Activated CD8-positive, alpha-beta T cell treated with anti-CD3 and anti-CD28 coated beads for 36 hours (primary cell): ENCODE measurements at places on chromosomes 5 and 9. TPM values are rescaled to one million over a fixed set of nuclear protein-coding genes. Genes with fewer than 3 reads are reported as not detected.

DNA sequence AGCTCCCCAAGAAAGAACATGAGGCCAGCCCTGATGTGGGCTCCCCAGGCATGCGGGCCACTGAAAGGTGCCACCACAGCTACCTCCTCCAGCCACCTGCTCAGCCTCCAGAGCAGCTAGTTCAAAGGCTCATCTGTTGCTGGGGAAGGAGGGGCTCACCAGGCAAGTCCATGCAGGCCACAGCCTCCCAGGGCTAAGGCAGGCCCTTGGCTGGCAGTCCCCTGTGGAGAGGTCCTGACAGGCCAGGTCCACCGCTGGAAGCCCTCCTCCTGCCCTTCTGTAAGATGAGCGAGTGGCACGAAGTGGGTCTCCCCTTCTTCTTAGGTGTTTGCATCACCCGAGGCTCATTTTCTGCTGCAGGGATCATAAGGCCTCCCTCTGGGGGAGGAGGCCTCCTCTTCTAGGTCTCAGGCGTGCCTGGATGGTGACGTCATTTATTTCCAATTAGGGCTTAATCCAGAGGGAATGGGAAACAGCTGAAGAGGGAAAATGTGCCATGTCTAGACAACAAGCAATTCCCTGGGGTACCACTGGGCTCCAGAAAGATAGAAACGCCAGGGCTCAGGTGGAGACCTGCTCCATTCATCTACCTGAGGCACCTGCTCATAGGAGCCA is 91.6 kb downstream of the CFAP90 start:
- DNase-seq, result no peak
- no peak overlapping the region for H3K27ac ChIP-seq
- peaks cover 17% of the 10 kb centered on the region for H3K27me3 ChIP-seq
- no peaks in the 10 kb centered on the region for H3K4me1 ChIP-seq
- H3K36me3 ChIP-seq, result no peaks in the 10 kb centered on the region
- H3K4me3 ChIP-seq, result no peak overlapping the region

GRCh38 chr9:86601697-86602096 is 247.5 kb upstream of the TUT7 start:
- H3K36me3 ChIP-seq, result no peaks in the 10 kb centered on the region
- H3K27ac ChIP-seq, result no peak overlapping the region
- DNase-seq, result no peak
- no peak overlapping the region for H3K4me3 ChIP-seq

DNA sequence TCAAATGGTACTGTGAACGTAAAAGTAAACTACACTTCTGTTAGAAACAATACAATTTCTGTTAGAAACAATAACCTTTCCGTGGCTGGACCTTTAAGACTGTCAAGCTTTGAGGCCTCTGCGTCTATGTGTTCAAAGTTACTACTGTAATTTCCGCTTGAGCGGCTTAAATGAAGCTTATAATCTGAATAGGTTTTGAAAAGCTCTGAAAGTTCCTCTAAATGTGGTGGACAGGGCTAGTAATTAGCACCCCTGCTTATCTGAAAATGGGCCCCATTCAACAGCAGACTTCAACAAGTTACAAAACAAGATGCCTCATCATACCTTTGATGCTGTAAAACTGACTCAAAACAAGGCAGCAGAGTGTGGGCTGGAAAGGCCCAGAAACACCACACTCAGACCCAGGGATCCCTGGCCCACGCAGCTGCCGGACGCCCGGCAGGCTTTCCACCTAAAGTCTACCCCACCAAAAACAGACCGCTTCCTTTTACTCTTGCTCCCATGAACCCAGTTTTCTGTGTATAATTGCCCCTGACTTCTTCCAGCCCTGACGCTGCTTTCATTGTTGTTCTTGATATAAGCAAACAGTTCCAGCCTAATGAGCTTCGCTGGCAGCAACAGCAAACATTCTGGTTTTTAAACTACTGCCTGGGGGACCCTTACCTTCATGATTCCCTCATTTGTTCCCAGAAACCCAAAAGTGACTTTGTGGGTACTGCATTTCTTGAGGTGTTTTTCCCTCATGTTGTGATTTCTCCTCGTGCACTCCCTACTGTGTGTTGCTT is 66.7 kb downstream of the TLE1 start:
- H3K27ac ChIP-seq, result no peak overlapping the region
- no peak for DNase-seq
- no peak overlapping the region for H3K4me3 ChIP-seq
- peaks cover 1% of the 10 kb centered on the region for H3K27me3 ChIP-seq
- H3K36me3 ChIP-seq, result no peaks in the 10 kb centered on the region
- peaks cover 14% of the 10 kb centered on the region for H3K4me1 ChIP-seq

DNA sequence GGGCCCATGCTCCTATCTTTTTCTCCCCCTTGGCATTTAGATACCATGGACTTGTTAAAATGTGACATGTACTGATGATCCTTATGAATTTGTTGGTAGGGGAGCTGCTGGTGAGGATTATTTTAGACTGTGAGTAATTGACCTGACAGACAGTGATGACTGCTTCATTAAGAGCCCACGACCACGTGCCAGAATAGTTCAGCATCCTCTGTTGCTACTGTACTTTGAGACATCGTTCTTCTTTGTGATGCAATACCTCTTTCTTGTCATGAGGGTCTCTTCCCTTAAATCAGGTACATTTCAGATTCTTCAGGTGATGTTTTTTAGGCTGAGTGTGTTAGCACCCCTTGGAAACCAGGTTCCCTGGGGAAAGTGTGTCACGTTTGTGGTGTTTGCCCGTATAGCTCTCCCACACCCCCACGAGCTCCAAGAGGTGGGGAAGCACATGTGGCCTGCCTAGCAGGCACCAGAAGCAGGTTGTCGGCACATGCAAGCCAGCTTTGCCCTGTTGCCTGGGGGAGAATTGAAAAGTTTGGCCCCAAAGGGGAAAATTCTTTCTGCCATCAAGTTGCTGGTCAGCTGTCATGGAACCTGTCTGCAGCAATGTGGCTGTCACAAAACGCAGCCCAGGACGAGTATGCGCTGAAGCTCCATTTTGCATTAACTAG is 25.1 kb downstream of the QRFP start:
- no peaks in the 10 kb centered on the region for H3K4me1 ChIP-seq
- H3K36me3 ChIP-seq, result peaks cover 17% of the 10 kb centered on the region
- no peak for DNase-seq
- H3K4me3 ChIP-seq, result no peak overlapping the region

- no peak overlapping the region for H3K4me3 ChIP-seq
- H3K27ac ChIP-seq, result no peak overlapping the region
- H3K4me1 ChIP-seq, result no peaks in the 10 kb centered on the region
- no peaks in the 10 kb centered on the region for H3K27me3 ChIP-seq
Measured at GRCh38 chr9:106020186-106020585, 325.8 kb downstream of the TMEM38B start.

DNA sequence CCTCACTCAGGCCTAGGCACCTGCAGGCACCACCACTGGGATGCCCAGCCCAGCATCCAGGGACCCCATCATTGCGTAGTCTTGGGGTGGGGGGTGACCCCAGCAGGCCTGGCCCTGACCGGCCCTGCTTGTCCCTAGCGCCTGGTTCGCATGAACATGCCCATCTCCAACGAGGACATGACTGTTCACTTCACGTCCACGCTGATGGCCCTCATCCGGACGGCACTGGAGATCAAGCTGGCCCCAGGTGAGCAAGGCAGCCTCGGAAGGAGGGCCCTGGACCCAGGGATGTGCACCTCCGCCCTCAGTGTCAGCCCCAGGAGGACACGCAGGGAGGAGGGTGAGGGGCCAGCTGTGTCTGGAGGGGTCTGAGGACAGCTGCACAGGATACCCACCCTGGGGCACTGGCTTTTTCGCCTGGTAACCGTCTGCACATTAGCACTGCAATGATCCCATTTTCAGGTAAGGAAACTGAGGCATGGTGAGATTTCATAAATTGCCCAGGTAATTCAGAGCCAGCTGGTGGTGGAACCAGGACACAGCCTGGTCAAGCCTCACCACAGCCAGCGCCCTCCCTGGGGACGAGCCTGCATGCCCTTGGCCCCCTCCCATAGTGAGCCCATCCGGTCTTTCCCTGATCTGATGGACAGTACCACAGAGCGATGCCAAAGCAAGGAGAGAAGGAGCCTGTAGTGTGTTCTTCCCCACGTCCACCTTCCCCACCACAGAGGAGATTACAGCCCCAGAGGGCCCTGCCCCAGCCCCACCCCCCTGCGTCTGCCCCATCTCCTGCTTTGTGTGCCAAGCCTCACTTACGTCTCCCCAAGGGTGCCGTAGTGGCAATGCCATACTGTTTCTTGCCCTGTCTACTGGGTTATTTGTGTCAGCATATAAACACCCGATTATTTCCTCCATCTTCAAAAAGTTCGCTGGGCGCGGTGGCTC is 228.3 kb downstream of the CACNA1B start:
- H3K4me1 ChIP-seq, result no peaks in the 10 kb centered on the region
- DNase-seq, result no peak
- H3K27ac ChIP-seq, result no peak overlapping the region
- no peaks in the 10 kb centered on the region for H3K36me3 ChIP-seq

DNA sequence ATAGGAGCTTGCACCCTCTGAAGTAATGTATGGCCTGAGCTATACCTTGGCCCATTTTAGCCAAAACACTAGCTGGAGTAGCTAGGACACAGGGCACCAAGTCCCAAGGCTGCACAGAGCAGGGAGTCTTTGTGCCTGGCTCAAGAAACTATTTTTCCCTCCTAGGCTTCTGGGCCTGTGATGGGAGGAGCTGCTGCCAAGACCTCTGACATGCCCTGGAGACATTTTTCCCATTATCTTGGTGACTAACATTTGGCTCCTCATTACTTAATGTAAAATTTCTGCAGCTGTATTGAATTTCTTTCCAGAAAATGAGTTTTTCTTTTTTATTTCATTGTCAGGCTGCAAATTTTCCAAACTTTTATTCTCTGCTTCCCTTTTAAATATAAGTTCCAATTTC is 1099.2 kb downstream of the CDH18 start:
- no peaks in the 10 kb centered on the region for H3K4me1 ChIP-seq
- H3K4me3 ChIP-seq, result no peak overlapping the region
- DNase-seq, result no peak
- H3K36me3 ChIP-seq, result no peaks in the 10 kb centered on the region

DNA sequence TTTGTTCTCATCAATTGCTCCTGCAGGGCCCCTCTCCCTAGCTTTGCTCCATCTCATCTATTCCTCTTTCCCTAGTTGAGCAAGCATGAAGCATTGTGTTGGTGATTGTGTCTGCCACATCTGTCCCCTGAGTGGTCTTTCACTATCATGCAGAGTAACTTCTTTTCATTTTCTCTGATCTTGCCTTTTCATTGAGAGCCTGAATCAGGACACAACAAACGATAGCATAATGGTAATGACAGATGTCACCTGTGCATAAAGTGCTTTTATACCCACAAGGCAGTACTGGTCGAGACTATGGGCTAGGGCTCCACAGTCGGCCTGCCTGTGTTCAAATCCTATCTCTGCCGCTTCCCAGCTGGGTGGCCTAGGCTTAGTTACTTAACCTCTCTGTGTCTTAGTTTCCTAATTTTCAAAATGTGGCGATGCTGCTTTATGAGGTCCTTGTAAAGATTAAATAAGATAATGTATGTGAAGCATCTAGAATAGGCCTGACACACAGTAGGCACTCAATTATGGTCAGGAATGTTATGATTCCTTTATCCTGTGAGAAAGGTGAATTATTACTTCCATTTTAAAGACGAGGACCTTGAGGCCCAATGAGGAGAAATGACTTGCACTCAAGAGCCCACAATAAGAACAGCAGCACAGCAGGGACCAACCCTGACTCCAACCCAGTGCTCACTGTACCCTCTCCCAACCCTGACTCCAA is 137.1 kb upstream of the ZNF618 start:
- H3K27ac ChIP-seq, result no peak overlapping the region
- H3K4me1 ChIP-seq, result no peaks in the 10 kb centered on the region
- H3K27me3 ChIP-seq, result peaks cover 9% of the 10 kb centered on the region
- peak; percentile 23 for DNase-seq

- H3K4me1 ChIP-seq, result peaks cover 9% of the 10 kb centered on the region
- peaks cover 51% of the 10 kb centered on the region for H3K36me3 ChIP-seq
- no peak overlapping the region for H3K4me3 ChIP-seq
- DNase-seq, result no peak
- peak overlapping the region; percentile 57 for H3K27ac ChIP-seq
Measured at GRCh38 chr5:150376799-150377771, 19.6 kb downstream of the TCOF1 start.

DNA sequence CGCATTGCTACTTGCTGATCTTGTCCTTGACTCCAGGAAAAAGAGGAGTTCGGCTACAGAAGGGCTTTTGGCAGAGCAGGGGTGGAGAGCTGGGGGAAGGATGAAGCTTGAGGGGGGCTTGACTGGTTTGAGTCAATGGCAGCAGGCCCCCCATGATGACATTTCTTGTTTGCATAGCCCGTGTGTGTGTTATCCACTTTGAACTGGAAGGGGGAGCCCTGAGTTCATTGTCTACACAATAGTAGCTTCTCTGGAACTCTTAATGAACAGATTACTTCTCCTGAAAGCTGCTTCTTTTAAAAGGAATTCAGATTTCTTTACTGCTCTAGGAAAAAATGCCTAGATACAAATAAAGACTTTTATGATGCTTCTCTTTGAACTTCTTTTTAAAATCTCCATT is 2.3 kb downstream of the IFNB1 start:
- H3K4me3 ChIP-seq, result no peak overlapping the region
- DNase-seq, result no peak
- no peak overlapping the region for H3K27ac ChIP-seq
- peaks cover 6% of the 10 kb centered on the region for H3K4me1 ChIP-seq
- H3K27me3 ChIP-seq, result peaks cover 2% of the 10 kb centered on the region
- H3K36me3 ChIP-seq, result peaks cover 2% of the 10 kb centered on the region

GRCh38 chr5:62475072-62475471 is 62.5 kb downstream of the IPO11 start:
- peaks cover 2% of the 10 kb centered on the region for H3K4me1 ChIP-seq
- peaks cover 20% of the 10 kb centered on the region for H3K36me3 ChIP-seq
- H3K4me3 ChIP-seq, result no peak overlapping the region

- H3K4me3 ChIP-seq, result no peak overlapping the region
- H3K27me3 ChIP-seq, result no peaks in the 10 kb centered on the region
- peaks cover 36% of the 10 kb centered on the region for H3K36me3 ChIP-seq
- H3K27ac ChIP-seq, result peak overlapping the region; percentile 62
- DNase-seq, result no peak
Measured at GRCh38 chr5:139306628-139307379, 13.3 kb downstream of the MATR3 start.

GRCh38 chr9:95091601-95092261 is 225.8 kb downstream of the FANCC start:
- H3K27me3 ChIP-seq, result no peaks in the 10 kb centered on the region
- peaks cover 7% of the 10 kb centered on the region for H3K4me1 ChIP-seq
- DNase-seq, result no peak
- H3K4me3 ChIP-seq, result no peak overlapping the region

- H3K27me3 ChIP-seq, result no peaks in the 10 kb centered on the region
- no peaks in the 10 kb centered on the region for H3K36me3 ChIP-seq
- no peak overlapping the region for H3K4me3 ChIP-seq
- DNase-seq, result no peak
- H3K27ac ChIP-seq, result no peak overlapping the region
- peaks cover 24% of the 10 kb centered on the region for H3K4me1 ChIP-seq
Measured at GRCh38 chr9:77838986-77839385, 190.9 kb upstream of the GNA14 start.

GRCh38 chr9:121316852-121317373 is 49.0 kb downstream of the GSN start:
- no peak overlapping the region for H3K4me3 ChIP-seq
- H3K4me1 ChIP-seq, result peaks cover 7% of the 10 kb centered on the region
- no peaks in the 10 kb centered on the region for H3K27me3 ChIP-seq
- no peak for DNase-seq

The EMB gene
- total RNA-seq, result 55.7 TPM

The NPM1 gene
- total RNA-seq, result 3,498 TPM

The BDP1 gene
- total RNA-seq, result 26.8 TPM

The KLF9 gene
- 20.1 TPM for total RNA-seq

The LECT2 gene
- total RNA-seq, result not detected

The CCDC180 gene
- 1.5 TPM for total RNA-seq

The PCDHGB5 gene
- 0.11 TPM for total RNA-seq

The LCN2 gene
- not detected for total RNA-seq

The CENPP gene
- total RNA-seq, result 28.7 TPM

The PRRC2B gene
- total RNA-seq, result 134 TPM

The SCGB3A2 gene
- total RNA-seq, result not detected

The SHISAL2B gene
- not detected for total RNA-seq

The EGR1 gene
- total RNA-seq, result 46.0 TPM
